ENCODE measurements at places on chromosomes 12 and 14.

DNA sequence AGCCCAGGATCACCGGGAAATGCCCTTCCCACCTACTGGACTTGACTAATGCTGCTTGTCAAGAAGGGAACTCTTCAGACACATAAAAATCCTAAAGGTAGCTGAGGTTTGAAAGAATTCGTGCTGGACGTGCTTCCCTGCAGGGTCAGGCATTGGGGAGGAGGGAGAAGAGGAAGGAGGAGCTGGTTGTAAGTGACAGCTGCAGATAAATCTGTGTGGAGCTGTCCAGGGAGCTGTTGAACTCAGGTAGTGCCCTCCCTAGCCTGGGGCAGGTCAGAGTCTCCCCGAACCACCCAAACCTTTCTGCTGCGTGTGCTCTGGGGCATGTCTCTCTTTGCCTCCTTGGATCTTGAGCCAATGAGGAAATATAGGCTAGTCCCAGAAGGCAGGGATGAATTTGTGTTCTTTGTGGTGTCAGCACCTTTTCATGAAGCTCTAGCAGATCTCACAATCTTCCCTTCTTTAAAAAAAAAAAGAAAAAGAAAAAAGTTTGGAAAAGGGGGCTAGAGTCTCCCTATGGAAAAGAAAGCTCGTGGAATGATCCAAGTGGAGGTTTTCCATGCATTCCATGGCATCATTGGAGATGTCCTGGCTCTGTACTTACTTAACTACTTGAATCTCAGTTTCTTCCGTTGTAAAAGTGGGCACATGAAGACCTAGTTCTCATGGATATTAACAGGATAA lies 23.6 kb upstream of the FOS start:
- DNase-seq: no peak

- no peak for DNase-seq
Observed at GRCh38 chr12:78420991-78421390, 443.6 kb upstream of the SYT1 start.

- no peak for DNase-seq
Observed at GRCh38 chr12:30994274-30994673, 67.7 kb downstream of the TSPAN11 start.

- DNase-seq: no peak
Observed at GRCh38 chr12:116516657-116517056, 42.5 kb upstream of the MAP1LC3B2 start.

DNA sequence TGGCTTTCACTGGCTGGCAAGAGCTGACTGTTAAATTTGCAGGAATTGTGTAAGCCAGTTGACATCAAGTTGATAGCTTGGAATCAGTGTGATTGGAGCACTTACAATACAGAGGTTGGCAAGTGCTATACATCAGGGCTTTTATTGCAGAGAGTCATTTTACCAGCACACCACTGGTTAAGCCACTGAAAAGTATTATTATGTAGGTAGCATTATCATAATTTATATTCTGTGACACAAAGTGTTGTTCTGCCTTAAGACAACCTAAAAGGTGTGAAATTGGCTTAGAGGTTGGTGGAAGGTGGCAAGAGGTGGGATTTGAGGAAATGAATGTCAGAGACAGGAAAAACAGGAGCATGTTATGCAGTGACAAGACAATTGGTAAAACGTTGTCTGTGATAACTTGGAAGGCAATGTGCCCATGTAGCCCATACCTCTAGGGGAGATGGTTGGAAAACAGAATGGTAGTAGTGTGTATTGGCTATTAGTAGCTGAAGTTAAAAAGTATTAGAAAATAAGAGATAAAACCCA lies 172.9 kb upstream of the PRICKLE1 start:
- DNase-seq: no peak

- no peak for DNase-seq
Observed at GRCh38 chr14:34781242-34781641, 66.8 kb upstream of the CFL2 start.

DNA sequence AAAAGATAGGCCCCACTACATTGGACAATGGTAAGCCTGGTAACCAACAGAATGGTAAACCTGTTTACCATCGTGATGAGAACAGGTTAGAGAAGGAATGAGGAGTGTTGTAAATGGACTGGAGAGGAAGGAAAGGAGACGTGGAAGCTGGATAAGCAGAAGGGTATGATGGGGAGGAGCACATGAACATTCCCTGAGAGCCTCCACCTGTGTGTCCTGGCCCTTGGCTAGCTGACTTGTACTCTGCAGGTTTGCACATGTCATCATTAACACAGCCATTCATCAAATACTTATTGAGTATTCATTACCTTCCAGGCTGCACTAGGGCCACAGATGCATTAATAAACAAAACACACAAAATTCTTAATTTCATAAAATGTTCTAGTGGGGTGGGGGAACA lies 4.3 kb upstream of the IL26 start:
- DNase-seq: no peak
